Activated CD4-positive, alpha-beta T cell treated with anti-CD3 and anti-CD28 coated beads for 36 hours (primary cell): ENCODE measurements at places on chromosomes 2 and 18. TPM values are rescaled to one million over a fixed set of nuclear protein-coding genes. Genes with fewer than 3 reads are reported as not detected.

DNA sequence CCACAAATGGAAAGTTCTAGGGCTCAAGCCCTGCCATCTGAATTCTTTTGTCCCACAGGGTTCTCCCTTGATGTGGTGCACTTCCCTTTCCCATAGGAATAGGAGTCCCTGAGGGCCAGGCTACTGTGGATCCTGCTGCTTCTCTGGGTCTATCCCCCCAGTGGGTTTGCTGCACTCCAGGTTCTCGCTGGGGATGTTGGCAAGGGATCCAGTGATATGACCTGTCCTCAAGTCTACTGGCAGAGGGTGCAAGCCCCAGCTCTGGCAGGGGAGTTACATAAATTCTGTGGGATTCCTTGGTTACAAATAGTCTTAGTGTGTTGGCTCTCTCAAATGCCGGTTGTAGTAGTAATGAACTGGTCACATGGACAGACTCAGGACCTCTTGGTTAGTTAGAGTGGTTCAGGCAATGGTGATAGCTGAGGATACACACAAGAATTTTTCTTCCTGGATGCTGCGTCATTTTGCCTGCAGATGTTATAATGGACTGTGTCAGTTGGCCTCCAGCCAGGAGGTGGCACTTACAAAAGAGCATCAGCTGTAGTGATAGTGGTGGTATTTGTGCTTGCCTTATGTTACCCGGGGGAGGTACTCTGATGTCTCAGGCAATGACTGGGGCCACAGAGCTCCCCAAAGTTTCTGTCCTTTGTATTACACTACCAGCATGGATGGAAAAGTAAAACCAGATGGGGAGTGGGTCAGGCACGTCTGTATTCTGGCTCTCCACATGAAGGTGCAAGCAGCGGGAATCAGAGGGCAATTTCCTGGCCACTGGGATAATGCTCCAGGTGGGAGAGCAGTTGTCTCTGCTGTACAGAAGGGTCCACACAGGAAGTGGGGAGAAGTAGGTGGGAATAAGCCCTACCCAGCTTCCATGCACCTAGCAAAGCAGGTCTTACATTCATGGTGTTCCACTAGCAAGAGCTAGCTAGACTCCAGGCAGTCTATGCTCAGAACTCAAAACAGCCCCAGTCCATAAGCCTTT lies 267.9 kb downstream of the SOX11 start:
- H3K27ac ChIP-seq, result no peak overlapping the region
- H3K4me1 ChIP-seq, result no peaks in the 10 kb centered on the region
- no peak overlapping the region for H3K4me3 ChIP-seq
- DNase-seq, result no peak
- no peaks in the 10 kb centered on the region for H3K36me3 ChIP-seq
- H3K27me3 ChIP-seq, result no peaks in the 10 kb centered on the region

GRCh38 chr2:238358769-238359168 lies 38.5 kb downstream of the TRAF3IP1 start:
- no peak for DNase-seq
- H3K36me3 ChIP-seq, result peaks cover 5% of the 10 kb centered on the region
- no peaks in the 10 kb centered on the region for H3K4me1 ChIP-seq
- no peaks in the 10 kb centered on the region for H3K27me3 ChIP-seq

- H3K4me1 ChIP-seq, result no peaks in the 10 kb centered on the region
- no peaks in the 10 kb centered on the region for H3K27me3 ChIP-seq
- DNase-seq, result no peak
- H3K4me3 ChIP-seq, result no peak overlapping the region
- H3K36me3 ChIP-seq, result no peaks in the 10 kb centered on the region
Observed at GRCh38 chr18:55912071-55912470, 324.1 kb upstream of the TCF4 start.

The MOCOS gene
- 0.07 TPM for total RNA-seq
